ENCODE measurements at places on chromosomes 2 and 18. TPM values are rescaled to one million over a fixed set of nuclear protein-coding genes. Genes with fewer than 3 reads are reported as not detected.

- no peak overlapping the region for H3K4me3 ChIP-seq
- no peak for DNase-seq
- H3K27ac ChIP-seq, result no peak overlapping the region
- no peaks in the 10 kb centered on the region for H3K36me3 ChIP-seq
- no peaks in the 10 kb centered on the region for H3K4me1 ChIP-seq
These were observed 102.9 kb downstream of the NUP35 start for GRCh38 chr2:183227176-183227575.

GRCh38 chr18:6782861-6783260, 53.3 kb downstream of the ARHGAP28 start:
- no peak overlapping the region for H3K4me3 ChIP-seq
- peaks cover 8% of the 10 kb centered on the region for H3K4me1 ChIP-seq
- H3K36me3 ChIP-seq, result no peaks in the 10 kb centered on the region
- H3K27me3 ChIP-seq, result no peaks in the 10 kb centered on the region
- no peak overlapping the region for H3K27ac ChIP-seq

DNA sequence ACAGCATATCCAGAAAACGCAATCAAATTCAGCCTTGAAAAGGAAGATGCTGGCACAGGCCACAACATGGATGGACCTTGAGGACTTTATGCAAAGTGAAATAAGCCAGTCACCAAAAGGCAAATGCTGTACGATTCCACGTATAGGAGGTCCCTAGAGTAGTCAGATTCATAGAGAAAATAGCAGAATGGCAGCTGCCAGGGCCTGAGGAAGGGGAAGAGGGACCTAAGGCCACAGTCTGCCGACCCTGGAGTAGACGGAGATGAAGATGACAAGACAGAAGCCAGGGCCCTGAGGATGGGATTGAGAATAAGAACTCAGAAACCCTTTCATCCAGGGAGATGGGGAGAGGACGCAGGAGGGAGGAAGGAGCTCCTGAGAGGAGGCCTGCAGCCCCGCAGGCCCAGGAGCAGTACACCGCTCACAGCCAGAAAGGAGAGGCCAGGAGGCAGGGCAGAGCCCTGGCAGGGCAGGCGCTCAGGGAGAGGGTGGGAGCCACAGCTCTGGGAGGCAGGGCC, 8.1 kb upstream of the MTERF4 start:
- H3K4me1 ChIP-seq, result no peaks in the 10 kb centered on the region
- H3K36me3 ChIP-seq, result peaks cover 7% of the 10 kb centered on the region
- no peak overlapping the region for H3K27ac ChIP-seq

Gene MARCHF4
- 5.3 TPM for polyA plus RNA-seq

Gene TMEM247
- not detected for polyA plus RNA-seq
